LoVo (cell line): ENCODE measurements at places on chromosomes 11 and 22.

DNA sequence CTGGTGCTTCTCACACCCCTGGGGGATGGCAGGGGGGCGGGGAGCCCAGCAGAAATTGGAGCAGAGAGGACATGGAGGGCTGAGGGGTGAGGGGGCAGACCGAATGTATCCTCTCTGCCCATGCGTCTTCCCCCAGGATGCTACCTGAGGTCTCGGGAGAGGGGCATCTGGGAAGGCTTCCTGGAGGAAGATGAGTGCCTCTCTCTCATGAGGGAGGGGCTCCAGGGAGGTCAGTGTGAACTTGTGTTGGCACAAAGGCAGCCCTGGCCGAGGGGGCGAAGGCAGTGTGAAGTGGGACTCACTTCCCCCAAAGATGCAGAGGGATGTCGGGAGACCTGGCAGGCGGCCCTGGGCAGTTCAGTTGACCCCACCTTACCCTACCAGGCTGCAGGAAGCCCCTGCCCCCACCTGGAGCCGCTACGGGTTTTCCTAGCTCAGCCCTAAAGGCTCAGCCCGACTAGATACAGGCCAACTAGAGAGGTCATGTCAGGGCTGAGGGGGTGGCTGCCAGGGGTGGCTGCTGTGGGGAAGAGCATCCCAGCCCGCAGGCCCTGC lies 10.4 kb downstream of the ASCL2 start:
- DNase-seq: no peak

DNA sequence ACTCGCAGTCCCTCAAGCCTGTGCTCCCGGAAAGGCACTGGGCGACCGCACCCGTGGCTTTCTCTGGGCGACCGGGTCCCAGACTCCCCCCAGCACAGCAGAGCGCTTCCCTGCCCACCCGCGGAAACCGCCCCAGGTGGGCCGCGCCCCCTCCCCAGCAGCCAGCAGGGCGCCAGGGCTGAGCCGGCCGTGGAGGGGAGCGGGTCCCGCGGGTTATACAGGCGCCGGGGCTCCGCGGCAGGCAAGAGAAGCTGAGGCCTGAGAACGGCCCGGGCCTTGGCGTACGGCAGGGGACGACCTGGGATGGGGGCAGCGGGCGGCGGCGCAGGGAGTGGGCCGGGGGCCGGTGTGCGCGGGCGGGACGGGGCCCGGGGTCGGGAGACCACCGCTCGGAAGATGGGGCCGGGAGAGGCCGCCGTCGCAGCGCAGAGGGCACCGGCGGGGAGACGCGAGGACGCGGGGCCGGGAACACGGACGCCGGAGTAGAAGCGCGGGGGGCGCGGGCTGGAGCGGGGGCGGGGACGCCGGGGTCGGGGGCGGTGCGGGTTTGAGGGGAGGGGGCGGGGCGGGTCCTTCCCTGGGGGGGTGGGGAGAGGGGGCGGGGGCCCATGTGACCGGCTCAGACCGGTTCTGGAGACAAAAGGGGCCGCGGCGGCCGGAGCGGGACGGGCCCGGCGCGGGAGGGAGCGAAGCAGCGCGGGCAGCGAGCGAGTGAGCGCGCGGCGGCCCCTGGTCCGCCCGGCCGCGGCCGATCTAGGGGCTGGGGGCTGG lies at the start of gene MDK:
Gene MDK, plus strand, starts transcription at position 622 of the 771 bp plus-strand sequence. CDS start 389 bp downstream, outside the sequence.
- DNase-seq: no peak

GRCh38 chr11:86620891-86621521 lies 51.4 kb downstream of the ME3 start:
- DNase-seq: no peak

DNA sequence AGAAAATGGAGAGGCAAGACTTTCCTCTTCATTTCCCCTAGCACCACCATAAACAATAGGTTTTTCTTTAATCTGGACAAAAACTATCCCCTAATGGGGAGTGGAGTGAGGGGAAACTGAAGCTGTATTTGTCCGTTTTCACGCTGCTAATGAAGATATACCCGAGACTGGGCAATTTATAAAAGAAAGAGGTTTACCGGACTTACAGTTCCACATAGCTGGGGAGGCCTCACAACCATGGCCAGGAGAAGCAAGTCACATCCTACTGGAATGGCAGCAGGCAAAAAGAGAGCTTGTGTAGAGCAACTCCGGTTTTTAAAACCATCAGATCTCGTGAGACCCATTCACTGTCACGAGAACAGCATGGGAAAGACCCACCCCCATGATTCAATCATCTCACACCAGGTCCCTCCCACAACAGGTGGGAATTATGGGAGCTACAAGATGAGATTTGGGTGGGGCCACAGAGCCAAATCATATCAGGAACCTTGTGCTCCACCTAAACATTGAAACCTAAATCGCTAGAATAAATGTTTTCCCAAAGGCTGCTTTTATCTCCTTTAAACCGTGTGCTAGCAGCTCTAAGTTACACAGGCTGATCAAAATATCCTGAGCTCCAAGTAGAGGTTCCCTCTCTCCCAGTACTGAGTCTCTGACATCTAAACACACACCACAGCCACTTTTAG lies 4.3 kb downstream of the UBQLN3 start:
- no peak for DNase-seq

- no peak for DNase-seq
Observed at GRCh38 chr11:74575999-74576398, 16.4 kb upstream of the POLD3 start.

DNA sequence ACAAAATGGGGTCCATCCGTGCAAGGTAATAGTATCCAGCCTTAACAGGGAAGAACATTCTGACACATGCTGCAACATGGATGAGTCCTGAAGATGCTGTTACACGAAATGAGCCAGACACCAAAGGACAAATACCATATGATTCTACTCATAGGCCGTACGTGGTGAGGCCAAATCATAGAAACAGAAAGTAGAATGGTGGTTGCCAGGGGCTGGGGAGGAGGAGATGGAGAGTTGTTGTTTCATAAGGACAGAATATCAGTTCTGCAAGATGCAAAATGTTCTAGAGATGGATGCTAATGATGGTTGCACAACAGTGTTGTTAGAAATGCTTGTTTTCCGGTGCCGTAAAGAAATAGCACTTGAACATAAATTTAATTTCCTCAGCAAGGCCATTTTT lies 2.6 kb downstream of the TBX10 start:
- no peak for DNase-seq

GRCh38 chr22:22771696-22772377 lies 115.8 kb upstream of the IGLL5 start:
- DNase-seq: no peak

- no peak for DNase-seq
Observed at GRCh38 chr22:37442135-37442534, 14.9 kb upstream of the ELFN2 start.
